ENCODE measurements at places on chromosomes 2 and 18.

- DNase-seq = no peak
These were observed 342.4 kb downstream of the TNS1 start for GRCh38 chr2:217660423-217660822.

DNA sequence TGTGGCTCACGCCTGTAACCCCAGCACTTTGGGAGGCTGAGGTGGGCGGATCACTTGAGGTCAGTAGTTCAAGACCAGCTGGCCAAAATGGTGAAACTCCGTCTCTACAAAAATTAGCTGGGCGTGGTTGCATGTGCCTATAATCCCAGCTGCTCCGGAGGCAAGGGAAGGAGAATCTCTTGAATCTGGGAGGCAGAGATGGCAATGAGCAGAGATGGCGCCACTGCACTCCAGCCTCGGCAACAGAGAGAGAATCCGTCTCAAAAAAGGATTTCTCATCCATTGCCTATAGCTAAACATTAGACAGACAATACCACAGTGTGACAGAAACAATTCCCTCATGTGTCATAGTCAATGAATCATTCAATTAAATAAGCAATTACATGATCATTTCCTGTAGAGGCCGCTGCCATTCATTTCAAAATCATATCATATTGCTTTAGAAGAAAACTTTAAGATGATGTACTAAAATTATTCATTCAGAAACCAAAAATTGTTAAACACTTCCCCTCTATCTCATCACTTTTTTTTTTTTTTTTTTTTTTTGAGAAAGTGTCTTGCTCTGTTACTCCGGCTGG lies 69.5 kb upstream of the TGIF1 start:
- DNase-seq = no peak

GRCh38 chr2:142989273-142990204 lies 112.1 kb downstream of the KYNU start:
- peak; percentile 59 for DNase-seq

GRCh38 chr2:196535742-196536141 lies 103.8 kb upstream of the CCDC150 start:
- DNase-seq = no peak

Measured in AG10803 (cell line).